DMS79 (cell line): ENCODE measurements at places on chromosomes 5 and 9.

- no peak for DNase-seq
Observed at GRCh38 chr5:32130865-32131264, 43.3 kb downstream of the GOLPH3 start.

- no peak for DNase-seq
Observed at GRCh38 chr5:26259081-26259480, 779.3 kb downstream of the CDH9 start.

DNA sequence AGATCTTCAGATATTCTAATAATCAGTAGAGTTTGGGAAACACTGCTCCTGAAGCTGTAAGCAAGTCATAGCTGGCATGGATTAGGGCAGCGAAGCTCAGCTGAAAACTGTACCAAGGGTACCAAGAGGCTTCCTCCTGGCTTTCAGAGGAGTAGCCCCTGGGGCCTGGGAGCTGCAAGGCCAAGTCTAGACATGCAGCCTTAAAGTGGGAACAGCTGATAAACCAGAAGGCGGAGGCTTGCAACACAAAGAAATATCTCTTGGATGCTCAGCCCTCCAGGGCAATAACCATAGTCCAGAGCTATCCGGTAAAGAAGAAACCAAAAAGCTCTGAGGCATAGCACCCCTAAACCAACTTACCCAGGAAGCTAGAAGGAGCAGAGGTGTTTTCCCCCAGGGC is 51.5 kb downstream of the MRPS30 start:
- no peak for DNase-seq

DNA sequence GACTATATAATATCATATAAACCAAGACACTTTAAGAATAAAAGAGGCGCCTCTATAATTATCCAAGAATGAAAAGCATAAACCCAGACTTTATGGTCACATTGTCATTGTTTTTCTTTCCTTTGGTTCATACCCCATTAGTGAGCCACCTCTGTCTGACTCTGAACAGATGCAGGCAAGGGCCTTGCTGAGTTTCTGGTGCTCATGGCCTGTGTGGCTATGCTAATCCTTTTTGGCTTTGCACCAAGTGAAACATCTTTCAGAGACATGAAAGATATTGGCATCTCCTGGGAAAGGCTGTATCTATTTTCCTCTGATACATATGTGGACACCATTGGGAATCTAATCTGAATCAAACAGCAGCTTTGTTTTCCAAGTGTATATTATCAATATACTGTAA is 222.5 kb downstream of the CHSY3 start:
- no peak for DNase-seq

DNA sequence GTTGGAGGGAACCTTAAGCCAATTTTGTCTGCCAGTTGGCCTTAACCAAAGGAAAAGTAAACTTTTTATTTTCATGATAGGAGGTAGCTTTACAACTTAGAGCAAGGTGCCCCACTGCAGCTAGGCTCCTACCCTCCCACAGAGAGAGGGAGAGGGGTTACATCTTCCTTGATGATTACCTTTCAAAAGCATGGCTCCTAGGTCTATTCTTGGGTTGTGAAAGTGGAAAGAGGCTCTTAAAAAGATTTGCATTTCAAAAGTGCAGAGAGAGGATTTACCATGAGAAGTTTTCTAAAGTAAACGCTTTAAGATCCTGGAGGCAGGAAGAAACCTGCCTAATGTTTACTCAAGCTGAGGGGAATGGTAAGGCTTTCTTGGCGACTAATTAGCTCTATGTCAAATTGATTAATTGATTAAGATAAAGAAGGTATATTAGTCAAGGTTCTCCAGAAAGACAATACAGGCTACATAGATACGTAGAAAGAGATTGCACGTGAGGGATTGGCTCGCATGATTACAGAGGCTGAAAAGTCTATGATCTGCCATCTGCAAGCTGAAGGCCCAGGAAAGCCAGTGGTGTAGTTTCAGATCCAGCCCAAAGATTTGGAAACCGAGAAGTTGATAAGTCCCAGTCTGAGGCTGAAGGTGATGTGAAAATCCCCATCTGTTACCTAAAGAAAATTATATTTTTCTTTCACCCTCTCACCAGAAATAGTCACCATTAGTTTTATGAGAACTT is 333.8 kb upstream of the CTNND2 start:
- no peak for DNase-seq

GRCh38 chr9:107838766-107839165 is 349.2 kb upstream of the KLF4 start:
- DNase-seq = no peak

- no peak for DNase-seq
Observed at GRCh38 chr9:18492612-18493011, 18.7 kb downstream of the ADAMTSL1 start.

DNA sequence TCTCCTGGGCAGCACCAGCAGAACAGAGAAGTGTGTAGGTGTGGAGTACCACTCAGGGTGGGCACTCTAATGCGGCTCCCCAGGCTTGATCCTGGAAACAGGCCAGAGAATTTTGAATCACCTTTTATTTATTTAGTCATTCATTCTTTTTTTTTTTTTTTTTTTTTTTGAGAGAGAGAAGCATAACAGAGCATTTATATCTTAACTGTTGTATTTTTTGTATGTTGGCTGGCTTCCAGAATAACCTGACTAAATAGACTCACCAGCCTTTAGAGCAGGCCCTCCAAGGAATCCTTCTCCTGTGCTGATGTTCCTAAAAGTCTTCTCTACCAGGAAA is 153.4 kb downstream of the PIK3R1 start:
- peak; percentile 86 for DNase-seq

DNA sequence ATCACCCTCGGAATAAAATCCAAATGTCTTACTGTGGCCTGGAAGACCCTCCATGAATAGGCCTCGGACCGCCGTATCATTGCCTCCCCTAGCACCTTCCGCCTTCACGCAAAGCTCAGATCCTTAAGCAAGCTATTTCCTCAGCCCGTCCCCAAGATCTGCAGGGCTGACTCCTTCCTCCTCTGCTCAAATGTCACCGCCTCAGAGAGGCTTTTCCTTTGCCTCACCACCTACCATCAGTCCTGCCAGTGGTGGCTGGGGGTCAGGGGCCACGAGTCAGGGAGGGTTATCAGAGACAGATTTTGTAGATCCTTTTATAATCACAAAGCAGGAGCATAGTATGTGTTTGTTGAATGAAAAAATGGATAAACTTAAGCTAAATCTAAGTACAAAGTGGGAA is 74.4 kb upstream of the KIF2A start:
- no peak for DNase-seq

GRCh38 chr5:130045334-130045733 is 141.1 kb downstream of the CHSY3 start:
- DNase-seq = no peak

DNA sequence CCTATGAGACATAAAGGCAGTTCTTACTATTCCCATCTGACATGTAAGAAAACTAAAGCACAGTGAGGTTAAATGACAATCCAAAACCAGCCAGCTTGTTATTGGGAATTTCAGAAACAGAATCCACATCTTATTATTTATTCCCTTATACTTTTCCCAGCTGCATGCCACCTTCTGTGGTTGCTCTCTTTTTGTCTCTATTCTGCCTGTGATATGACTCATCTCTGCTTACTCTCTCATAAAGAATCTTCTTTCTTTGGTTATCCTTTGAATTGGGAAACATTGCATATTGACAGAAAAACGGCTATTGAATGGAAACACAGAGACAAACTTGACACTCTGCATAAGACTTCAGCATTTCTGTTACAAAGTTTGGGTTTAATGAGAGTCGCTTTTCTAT is 183.2 kb downstream of the TLR4 start:
- DNase-seq = no peak

GRCh38 chr9:87641067-87641466 is 84.9 kb upstream of the CTSL start:
- no peak for DNase-seq

GRCh38 chr5:33166948-33167347 is 273.8 kb upstream of the TARS1 start:
- DNase-seq = no peak

- DNase-seq = no peak
Observed at GRCh38 chr9:93091453-93092081, 4.5 kb upstream of the CARD19 start.

DNA sequence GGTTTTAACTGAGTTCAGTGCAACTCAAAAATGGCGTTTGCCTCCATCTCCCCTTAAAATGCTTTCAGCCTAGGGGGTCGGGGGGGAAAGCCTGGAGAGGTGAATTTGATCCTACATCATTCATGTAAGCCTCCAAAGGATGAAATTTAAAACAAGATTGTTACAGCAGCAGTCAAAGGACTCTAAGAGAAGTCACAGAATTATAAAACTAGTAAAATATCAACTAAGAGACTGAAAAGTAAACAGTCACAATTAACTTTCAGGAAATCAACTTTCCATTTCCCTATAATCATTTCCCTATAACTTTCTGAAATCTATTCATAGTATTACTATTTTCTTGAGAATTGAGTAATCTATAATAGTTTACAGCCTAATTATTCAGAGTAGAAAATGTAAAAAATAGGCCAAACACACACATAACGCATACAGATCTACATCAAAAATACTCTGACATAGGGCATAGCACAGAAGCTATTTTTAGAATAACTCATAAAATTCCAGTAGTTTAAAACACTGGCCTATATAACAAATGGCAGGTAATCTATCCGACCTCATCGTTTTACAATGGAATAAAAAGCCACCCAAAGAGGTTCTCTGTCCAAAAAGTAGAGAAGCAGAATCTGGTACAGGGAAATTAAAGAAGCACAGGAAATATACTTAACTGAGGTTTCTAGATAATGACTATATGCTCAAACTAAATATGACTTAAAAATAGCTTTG is 37.6 kb downstream of the FBXL17 start:
- no peak for DNase-seq

DNA sequence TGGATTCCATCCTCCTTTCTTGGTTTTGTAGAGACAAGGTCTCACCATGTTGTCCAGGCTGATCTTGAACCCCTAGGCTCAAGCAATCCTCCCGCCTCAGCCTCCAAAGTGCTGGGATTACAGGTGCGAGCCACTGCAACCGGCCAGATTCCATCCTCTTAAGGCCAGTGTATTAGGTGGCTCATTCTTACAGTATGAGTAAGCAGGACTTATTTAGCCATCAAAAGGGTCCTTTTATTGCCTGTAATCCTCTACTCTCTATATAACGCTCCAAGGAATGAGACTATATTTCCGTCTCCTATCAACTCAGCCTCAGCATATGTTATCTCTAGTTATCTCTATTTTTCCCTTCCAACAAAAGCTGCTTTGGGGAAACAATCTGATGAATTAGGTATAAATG is 3.0 kb upstream of the ERBIN start:
- DNase-seq = no peak

DNA sequence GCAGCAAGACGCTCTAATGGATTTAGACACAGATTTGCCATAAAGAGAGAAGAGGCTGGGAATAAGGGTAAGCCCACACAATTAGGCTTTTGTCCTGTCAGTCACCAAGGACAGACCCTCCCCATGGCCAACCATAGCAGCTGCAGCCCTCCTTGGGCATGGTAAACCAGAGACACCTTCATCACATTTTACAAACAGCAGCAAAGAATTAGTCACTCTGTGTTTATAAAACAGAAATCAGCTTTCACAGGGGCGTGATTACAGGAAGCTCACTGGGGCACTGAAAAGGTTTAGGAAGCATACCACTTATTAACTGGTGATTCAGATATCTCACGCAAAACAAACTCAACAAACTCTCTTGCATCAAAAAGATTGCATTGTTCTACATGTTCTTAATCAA is 37.3 kb upstream of the ZNF622 start:
- no peak for DNase-seq

- DNase-seq = no peak
Observed at GRCh38 chr5:57410374-57411320, 72.0 kb downstream of the ACTBL2 start.

GRCh38 chr5:110441035-110441434 is 285.4 kb downstream of the TMEM232 start:
- no peak for DNase-seq

- no peak for DNase-seq
Observed at GRCh38 chr9:16619402-16619801, 251.1 kb downstream of the BNC2 start.

DNA sequence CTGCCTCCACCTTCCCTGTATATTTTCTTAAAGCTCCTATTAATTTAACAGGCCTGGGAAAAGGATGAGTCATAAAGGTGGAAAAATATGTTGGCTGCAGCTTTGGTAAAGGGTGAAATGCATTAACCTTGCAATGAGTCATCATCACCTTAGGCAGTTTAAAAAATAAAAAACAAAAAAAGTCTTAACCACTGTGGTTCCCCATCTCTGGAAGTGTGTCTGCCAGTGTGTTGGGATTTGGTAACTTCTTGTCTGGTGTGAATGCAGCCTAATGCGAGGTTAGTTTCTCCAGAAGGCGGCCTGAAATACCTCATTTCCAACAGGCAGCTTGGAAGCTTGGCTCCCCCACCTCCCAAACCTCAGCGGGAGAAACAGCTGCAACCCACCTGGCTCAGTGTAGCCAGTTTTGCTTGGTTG is 265.3 kb upstream of the GAS1 start:
- no peak for DNase-seq

DNA sequence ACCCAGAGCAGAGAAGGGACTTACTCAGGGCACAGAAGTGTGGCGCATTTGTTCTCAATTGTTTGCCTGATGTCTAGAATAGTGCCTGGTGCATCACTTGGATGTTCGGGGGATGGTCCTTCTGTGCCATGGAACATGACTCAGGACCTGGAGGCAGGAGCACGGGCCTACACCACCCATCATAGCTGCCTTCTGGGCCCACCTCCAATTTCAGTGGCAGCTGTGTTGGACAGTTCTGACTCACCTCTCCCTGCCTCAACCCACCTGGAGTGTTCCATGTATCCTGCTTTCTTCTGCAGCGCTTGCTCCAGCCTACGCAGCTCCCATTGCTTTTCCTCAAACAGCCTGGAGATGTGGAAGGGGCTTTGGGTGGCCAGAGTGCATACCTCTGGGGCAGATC is 12.5 kb upstream of the CXCL14 start:
- DNase-seq = no peak

DNA sequence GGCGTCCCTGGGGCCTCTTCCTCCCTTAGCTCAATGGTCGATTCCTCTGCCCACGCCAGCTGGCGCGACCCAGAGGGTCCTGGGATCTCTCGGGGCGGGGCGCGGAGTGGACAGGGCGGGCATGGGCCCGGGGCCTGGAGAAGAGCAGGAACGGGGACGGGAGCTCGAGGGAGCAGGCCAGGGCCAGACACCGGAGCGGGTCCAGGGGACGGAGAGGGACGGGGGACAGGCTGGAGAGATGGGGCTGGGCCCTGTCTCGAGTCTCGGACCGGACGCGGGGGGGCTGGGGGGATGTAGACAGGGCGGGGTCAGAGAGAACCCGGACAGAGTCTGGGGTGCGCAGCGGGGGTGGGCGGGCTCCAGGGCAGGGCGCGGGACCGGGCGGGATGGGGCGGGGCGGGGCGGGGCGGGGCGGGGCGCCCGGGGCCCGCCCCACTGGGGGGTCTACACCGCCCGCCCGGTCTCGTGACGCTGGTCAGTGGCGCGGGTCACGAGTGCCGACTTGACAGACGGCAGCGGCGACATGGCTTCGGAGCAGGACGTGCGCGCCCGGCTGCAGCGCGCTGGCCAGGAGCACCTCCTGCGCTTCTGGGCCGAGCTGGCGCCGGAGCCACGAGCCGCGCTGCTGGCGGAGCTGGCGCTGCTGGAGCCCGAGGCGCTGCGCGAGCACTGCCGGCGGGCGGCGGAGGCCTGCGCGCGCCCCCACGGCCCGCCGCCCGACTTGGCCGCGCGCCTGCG is at the start of gene UAP1L1:
TSS of gene UAP1L1 (plus strand) at position 508 of the 738 bp plus-strand sequence. CDS start at position 524, 16 bp downstream.
- no peak for DNase-seq
